ENCODE measurements at places on chromosomes 2 and 18.

DNA sequence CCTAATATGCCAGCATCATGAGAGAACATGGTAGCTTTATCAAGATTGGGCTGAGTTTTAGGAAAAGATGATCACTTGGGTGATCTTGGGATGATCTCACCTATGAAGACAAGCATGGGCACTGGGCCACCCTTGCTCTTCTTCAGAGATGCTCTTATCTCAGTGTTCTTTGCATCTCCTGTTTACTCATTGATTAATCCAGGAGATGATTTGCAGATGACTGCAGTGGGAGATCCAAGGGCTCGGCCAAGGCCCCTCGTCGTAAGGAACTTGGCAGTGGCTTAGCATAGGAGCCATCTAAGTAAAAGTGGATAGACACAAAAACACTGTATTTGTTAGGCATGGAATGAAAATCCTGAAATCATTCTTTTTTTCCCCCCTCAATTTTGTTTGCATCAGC lies 228.4 kb downstream of the FHOD3 start:
- DNase-seq = no peak

DNA sequence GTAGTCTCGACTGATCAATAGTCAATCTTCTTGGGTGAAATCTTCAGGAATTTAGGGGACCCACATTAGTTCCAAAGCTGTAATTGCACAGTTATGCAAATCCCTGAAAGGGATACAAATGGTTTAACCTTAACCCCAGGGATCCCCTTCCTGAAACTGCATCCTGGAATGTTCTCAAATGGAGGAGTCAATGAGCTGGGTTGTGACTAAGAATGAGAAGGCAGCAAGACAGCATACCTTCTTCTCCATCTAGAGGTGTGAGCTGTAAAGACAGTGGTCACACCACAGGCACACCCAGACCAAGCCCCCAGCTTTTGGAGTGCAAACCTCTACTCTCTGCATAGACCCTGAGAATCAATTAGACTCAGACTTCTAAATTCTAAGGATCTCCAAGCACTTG lies 164.7 kb upstream of the MEIS1 start:
- no peak for DNase-seq

- no peak for DNase-seq
Observed at GRCh38 chr2:172213116-172213860, 110.6 kb upstream of the DLX2 start.

GRCh38 chr2:72934683-72935610 lies 17.6 kb downstream of the EMX1 start:
- no peak for DNase-seq

GRCh38 chr18:32139835-32140283 lies 48.2 kb downstream of the RNF138 start:
- DNase-seq = no peak

GRCh38 chr2:142029974-142030373 lies 100.8 kb downstream of the LRP1B start:
- DNase-seq = no peak

GRCh38 chr18:28725876-28726275 lies 548.9 kb upstream of the CDH2 start:
- no peak for DNase-seq

GRCh38 chr2:85838641-85839040 lies 50.1 kb downstream of the ST3GAL5 start:
- DNase-seq = no peak

DNA sequence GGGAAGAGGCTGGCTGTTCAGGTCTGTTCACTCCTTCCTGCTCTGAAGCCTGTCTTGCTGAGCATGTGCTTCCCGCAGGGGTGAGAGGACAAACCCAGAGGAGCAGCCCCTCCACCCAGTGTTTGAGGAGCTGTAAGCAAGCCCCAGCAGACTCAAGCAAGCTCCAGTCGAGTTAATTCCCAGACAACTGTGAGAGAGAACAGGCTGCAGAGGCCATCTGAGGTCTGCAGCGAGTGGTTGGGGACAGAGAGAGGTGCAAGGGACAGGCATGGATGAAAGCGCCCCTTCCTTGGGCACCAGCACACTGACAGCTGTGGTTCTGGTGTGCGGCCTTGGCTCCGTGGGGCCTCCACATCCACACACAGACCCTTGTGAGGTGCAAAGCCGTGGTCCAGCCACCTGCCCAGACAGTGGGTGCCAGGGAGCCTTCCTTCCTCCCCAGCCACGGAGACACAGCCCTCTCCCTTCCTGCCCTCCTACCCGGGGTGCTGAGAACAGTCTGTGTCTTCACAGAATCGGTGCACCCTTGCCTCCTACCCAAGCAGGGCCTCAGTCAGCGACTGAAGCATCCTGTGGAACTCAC lies 36.2 kb downstream of the MAL start:
- DNase-seq = no peak

GRCh38 chr2:56476509-56477071 lies 292.8 kb downstream of the CCDC85A start:
- DNase-seq = no peak

All from CD4-positive, alpha-beta T cell treated with Interleukin-6 at 100 ng/mL for 8 hours (primary cell).